MCF 10A (cell line): ENCODE measurements at places on chromosomes 7 and 10.

- DNase-seq: no peak
Measured at GRCh38 chr7:27240015-27240731, 2.4 kb upstream of the EVX1 start.

GRCh38 chr10:98293550-98294269 is 25.7 kb upstream of the LOXL4 start:
- no peak for DNase-seq

DNA sequence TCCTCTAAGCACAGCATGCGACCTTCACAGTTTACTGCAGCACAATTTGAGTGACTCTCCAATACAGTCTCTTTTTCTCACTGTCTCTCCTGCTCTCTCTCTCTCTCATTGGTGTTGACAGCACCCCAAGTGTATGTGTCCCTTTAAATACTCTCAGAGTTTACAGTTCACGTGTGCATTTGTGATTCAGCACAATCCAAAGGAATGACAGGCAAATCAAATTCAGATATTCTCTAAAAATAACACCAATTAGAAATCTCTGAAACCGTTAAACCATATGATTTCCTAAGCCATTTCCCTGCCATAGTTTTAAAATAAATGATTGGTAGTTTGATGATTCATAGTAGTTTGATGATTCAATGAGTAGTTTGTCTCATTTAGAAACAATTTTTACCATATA is 104.0 kb upstream of the GAD2 start:
- DNase-seq: no peak

DNA sequence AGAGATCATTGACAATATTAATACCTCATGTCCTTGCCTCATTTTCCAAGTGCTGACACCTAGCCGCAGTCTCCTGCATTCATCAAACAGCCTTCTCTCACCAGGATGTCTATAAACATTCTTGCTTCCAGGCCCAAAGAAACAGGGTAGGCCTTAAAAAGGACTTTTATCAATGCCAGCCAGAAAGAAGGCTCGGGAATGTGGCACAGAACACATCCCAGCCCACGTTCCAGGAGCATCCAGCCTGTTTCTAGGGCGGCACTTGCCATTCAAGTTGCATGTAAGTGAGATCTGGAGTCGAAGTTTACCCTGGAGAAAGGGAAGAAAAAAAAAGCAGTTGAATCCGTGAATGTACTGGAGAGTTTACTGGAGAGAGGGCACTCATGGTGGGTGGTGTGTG is 1083.1 kb downstream of the KCNMA1 start:
- DNase-seq: no peak

- DNase-seq: no peak
Measured at GRCh38 chr7:78296046-78296597, 497.5 kb downstream of the PHTF2 start.

GRCh38 chr7:74364061-74364460 is 74.9 kb downstream of the CLIP2 start:
- peak; percentile 26 for DNase-seq

DNA sequence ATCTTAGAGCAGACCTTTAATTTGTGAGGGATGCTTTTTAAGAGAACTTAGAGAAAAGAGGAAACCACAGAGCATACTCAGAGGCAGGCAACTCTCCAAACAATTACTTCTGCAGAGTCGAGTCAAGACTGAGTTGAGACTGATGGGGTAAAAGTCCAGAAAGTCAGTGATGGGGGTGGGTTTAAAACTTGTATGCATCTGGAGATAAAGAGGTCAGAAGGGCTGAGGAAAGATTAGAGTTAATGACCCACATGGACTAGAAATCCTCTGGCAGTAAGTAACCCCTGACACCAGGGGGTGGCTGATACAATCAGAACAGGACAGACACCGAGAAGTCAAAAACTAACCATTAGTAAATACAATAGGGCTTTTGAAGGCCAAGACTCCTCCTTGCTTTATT is 42.4 kb upstream of the SEPTIN7 start:
- DNase-seq: no peak

- no peak for DNase-seq
Measured at GRCh38 chr10:132685921-132686680, 99.8 kb downstream of the NKX6-2 start.

- peak; percentile 64 for DNase-seq
Measured at GRCh38 chr7:47088329-47089067, 493.4 kb downstream of the TNS3 start.

- no peak for DNase-seq
Measured at GRCh38 chr7:154598396-154598795, 404.5 kb downstream of the PAXIP1 start.

GRCh38 chr10:69406302-69406811 is 10.4 kb downstream of the TACR2 start:
- no peak for DNase-seq

DNA sequence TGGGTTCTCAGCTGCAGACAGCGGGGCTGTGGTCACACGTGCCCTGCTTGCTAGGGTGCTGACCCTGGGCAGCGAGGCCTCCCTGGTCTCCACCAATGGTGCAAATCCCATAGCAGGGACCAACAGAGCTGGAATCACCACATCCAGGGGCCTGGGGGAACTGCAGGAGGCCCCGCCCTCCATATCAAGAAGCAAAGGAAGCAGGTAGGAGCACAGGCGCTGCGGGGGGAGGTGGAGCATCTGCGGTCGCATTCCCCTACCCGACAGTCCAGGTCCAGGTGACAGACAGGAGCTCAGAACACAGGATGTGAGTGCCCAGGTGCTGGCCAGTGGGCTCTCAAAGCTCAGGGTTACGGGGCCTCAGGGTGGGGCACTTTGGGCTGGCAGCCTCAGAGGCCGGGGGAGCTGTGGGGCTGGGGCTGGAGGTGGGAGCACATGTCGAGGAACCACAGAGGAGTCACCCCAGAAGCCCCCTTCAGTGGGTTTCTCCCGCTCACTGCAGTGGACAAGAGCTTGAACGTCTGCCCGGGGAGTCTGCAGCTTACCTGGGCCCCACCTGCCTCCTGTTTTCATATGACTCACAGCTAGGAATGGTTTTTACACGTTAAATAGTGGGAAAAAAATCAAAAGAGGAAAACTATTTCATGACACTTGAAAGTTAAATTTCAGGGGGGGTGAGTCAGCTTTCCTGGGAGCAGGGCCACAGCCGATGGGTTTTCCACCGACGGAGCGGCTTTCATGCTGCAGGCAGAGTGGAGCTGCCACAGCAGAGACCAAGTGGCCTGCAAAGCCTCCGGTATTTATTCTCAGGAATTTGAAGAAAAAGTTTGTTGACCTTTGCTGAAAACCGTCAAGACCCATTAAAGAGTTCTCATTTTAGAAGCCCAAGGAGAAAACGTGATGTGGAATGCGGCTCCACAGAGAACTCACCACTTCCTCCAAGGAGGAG is 148.7 kb upstream of the PPP2R2D start:
- DNase-seq: no peak
